ENCODE measurements at places on chromosomes 5 and 9.

- no peak for DNase-seq
These were observed 185.5 kb downstream of the SPOCK1 start for GRCh38 chr5:137313526-137314175.

GRCh38 chr5:80229902-80230255 is 26.0 kb downstream of the SERINC5 start:
- no peak for DNase-seq

DNA sequence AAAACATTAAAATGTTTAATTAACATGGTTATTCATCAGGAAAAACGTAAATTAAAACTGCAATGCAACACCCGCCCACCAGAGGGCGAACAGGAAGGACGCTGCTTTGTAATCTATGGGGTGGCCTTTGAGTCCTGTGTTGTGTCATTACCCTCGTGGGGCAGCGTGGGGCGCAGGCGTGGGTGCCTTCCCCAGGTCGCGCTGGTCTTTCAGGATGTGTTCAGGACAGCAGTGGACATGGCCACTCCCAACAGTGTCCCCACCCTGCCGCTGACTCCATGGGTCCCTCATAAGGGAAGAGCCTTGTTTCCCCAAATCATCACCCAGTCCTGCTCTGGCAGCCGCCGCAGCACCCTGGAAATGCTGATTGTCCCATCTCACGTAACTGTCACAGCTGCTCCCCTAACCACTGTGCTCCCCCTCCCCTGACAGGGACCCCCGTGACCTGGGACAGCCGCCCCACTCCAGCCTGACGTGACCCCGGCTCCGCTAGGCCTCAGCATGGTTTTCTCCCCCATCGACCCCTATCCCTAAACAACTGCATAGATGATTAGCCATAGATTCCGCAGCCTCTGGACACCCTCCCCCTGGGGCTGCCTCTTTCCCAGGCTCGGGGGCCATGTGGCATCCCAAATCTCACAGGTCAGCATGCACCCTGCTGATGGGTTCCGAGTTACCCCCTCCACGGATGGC is 36.4 kb downstream of the GLT6D1 start:
- peak; percentile 61 for DNase-seq

- no peak for DNase-seq
These were observed 486.7 kb downstream of the EFNA5 start for GRCh38 chr5:107184066-107184465.

DNA sequence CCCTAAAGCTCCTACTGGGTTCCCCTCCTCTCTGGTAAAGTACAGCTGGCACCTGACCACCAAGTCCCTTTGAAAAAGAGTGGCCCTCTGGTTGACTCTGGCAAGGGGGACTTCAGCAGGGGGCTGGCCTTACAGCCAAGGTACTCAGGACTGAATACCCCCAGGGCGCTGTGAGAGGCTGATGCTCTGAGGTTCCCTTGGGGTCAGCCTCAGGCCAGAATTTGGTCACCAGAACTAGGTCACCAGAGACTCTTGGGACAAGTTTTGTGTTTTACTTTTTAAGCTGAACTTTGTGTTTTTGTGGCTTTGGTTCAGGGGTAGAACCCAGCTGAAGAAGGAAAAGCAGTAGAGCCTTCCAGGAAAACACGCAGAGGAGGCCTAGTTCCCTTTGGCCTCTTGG is 23.3 kb upstream of the SMU1 start:
- DNase-seq = no peak

DNA sequence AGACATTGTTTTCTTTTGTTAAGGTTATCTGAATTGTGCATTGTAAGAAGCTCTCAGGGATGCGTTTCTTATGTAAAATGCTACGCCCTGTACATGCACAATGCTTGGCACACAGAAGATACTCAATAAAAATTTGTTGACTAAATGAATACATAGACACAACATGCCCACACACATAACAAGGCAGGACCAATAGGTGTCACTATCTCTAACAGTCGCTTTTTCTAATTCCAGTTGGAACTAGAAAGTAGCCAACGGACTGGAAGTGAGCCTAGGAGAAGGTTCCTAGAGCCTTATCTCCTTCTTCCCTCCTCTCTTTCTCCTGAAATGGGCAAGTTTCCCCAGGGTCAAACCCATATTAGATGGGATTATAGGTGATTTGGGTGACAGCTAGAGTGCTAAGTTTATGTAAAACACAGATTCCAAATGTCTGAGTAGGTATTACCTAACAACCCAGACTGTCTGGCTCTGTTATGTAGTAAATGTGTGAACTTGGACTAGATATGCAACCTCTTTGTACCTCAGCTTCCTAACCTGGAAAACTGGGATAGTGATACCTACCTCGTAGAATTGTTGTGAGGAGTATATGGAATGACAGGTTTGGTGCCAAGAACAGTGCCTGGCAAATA is 603.0 kb downstream of the RAB3C start:
- DNase-seq = no peak

GRCh38 chr5:128384068-128384467 is 154.0 kb downstream of the FBN2 start:
- DNase-seq = no peak

- peak; percentile 68 for DNase-seq
These were observed at the start of gene SLC1A1 for GRCh38 chr9:4489919-4490704. Gene SLC1A1 (plus strand): TSS chr9:4490468. CDS start chr9:4490680, 212 bp downstream.

GRCh38 chr5:150642567-150642927 is 2.1 kb downstream of the SYNPO start:
- DNase-seq = peak; percentile 88
